ENCODE measurements at places on chromosomes 2 and 18. TPM values are rescaled to one million over a fixed set of nuclear protein-coding genes. Genes with fewer than 3 reads are reported as not detected.

GRCh38 chr18:27461957-27462356, 276.8 kb upstream of the CHST9 start:
- no peak overlapping the region for H3K4me3 ChIP-seq
- H3K27ac ChIP-seq, result no peak overlapping the region
- H3K27me3 ChIP-seq, result no peaks in the 10 kb centered on the region
- no peaks in the 10 kb centered on the region for H3K36me3 ChIP-seq
- no peak for DNase-seq
- H3K4me1 ChIP-seq, result no peaks in the 10 kb centered on the region

DNA sequence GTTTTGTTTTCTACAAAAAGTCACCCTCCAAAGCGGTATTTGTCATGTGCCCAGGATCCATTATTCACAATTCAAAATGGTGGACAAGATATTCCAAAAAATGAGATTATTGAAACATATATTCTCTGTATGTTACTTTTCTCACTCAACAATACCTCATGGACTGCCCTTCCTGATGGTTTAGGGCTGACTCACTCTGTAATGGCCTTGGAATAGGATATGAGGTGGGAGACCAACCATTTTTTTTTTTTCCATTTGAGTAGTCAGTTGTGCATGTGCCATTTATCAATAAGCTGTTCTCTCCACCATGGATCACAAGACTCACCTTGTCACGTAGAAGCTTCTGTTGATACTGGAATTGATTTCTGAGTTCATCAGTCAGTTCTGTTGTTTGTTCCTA, 64.5 kb downstream of the LYPD6 start:
- H3K27ac ChIP-seq, result no peak overlapping the region
- DNase-seq, result no peak
- H3K4me1 ChIP-seq, result peaks cover 9% of the 10 kb centered on the region

DNA sequence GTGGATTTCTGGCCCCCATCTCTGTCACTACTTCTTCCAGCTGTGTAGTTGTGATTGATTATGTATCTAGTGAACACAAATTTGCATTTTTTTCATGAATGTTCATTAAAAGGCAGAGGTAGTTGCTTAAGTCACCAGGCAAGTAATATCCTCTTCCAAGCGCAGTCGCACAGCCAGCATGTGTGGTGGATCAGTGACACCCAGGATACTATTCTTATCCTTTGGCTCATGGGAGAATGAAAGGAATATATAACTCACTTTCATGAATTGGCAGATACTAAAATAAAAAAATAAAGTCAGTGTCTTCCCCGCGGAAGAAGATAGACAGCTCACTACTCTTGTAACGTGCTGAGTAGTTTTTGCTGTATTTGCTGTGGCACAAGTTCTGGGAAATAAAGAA, 387.8 kb downstream of the CDH7 start:
- H3K27ac ChIP-seq, result no peak overlapping the region
- no peak overlapping the region for H3K4me3 ChIP-seq
- no peaks in the 10 kb centered on the region for H3K36me3 ChIP-seq
- no peaks in the 10 kb centered on the region for H3K27me3 ChIP-seq

- no peak overlapping the region for H3K4me3 ChIP-seq
- DNase-seq, result no peak
- H3K27me3 ChIP-seq, result no peaks in the 10 kb centered on the region
Observed at GRCh38 chr18:47911877-47912276, 18.6 kb downstream of the SMAD2 start.

DNA sequence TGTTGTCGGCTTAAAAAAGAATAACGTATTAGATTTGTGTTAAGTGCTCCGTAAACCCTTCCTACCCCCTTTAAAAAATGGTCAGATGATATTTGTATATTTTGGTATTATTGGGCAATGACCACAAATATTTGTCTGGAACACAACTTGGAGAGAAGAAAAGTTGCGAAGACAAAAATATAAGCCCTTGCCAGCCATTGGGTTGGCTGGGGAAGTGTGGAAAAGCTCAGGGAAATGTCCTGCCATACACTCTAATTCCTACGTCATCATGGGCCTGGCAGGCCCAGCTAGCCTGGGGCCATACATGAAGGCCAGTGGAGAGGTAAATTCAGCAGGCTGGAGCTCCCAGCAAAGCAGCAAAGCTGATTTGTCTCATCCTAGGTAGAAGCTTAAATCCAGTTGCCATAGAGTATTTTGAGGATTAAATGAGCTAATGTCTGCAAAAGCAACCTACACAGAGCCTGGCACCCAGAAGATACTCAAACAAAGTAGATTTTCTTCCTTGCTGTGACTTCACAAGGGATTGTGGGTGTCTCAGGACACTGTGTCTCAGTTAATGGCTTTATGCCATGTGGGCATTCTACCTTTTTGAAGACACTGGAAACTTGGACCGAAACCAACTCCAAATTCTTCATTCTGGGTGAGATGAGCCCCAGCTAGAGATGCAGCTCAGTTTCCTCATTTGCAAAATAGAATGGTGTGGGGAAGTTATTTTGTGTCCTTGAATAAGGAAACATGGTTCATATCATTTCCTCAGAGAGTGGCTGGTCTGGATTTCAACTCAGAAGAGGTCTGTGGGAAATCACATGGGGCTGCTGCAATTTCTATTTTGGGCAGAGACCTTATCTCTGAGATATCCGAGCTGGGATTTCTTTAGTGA, 87.9 kb upstream of the MAP4K3 start:
- H3K36me3 ChIP-seq, result no peaks in the 10 kb centered on the region
- no peaks in the 10 kb centered on the region for H3K4me1 ChIP-seq
- no peak overlapping the region for H3K4me3 ChIP-seq
- H3K27ac ChIP-seq, result no peak overlapping the region

DNA sequence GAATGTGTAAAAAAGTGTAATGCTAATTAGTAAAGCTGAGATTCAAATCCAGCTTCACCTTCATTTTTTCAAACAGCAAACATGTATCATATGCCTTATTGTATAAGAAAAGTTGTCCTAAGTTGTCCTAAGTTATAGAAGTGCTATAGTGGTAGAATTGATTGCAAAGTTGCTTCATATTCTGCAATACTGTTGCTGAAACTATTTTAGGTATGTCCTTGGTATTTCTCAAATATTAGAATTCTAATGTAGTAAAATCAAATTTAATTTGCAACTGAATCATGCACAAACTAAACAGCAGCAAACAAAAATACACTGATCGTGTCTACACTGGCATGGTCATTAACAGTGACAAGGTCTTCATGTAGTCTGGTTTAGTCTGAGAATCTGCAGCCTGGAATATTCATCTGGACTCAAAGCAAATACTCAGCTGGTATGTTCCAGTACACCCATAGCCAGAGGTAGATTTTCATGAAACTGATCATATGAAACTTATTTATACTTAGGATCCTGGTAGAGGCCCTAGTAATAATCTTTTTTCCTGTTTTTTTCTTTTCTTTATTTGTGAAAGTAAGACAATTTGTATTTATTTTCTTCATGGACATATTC, 555.6 kb upstream of the ZEB2 start:
- no peak for DNase-seq
- H3K4me1 ChIP-seq, result no peaks in the 10 kb centered on the region
- H3K36me3 ChIP-seq, result no peaks in the 10 kb centered on the region

DNA sequence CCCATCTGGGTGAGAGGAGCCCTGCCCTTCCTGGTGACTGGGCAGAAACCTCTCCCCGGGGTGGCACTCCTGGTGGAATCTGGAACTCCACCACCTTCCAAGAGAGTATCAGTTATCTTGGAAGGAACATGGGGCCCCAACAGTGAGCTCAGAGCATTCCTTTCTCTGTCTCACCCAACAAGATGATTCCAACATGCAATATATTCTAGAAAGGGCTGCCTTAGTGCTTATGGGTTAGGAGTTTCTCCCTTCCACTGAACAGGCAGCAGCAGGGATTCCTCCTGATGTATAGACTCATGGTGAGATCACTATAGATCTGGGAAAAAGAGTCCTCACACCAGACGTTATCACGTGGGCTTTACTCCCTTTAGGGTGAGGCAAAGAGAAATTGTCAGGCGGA, 147.1 kb downstream of the COL4A4 start:
- no peak for DNase-seq
- H3K27me3 ChIP-seq, result no peaks in the 10 kb centered on the region
- H3K36me3 ChIP-seq, result no peaks in the 10 kb centered on the region
- H3K27ac ChIP-seq, result no peak overlapping the region
- no peak overlapping the region for H3K4me3 ChIP-seq

Gene FLACC1
- polyA plus RNA-seq, result 0.44 TPM

DNA sequence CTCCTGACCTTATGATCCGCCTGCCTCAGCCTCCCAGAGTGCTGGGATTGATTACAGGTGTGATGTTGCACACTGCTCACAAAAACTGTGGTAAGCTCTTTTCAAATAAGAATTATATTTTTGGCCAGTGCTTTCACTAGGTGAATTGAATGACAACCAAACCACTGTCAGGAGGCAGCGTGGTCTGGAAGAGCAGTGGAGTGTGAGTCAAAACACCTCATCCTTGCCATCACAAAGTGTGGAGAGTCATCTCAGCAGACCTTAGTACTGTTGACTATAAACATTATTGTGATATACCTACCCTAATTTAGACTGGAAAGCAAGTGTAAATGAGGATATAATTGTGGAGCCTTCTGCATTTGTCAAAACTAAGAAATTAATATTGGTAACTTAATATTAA, 61.3 kb downstream of the UBE2E3 start:
- H3K27me3 ChIP-seq, result no peaks in the 10 kb centered on the region
- no peaks in the 10 kb centered on the region for H3K4me1 ChIP-seq
- H3K36me3 ChIP-seq, result no peaks in the 10 kb centered on the region
- no peak overlapping the region for H3K4me3 ChIP-seq
- H3K27ac ChIP-seq, result no peak overlapping the region
- DNase-seq, result no peak

DNA sequence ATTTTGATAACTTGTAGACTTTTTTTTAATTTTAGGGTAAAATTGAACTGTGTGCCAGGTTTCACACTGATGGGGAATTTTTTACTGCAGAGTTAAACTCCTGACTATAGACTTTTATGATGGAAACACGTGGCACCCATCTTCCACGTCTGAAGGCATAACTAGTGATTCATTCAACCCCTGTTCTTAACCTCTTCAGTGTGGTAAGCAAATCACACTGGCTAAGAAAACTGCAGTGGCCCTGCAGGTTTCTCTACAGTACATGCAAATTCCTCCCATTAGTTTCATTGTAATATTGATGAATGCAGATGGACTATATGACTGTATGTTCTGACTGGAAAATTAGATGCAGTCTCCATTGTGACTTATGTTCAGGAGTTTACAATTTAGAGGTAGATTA, 47.2 kb downstream of the SMAD4 start:
- no peak overlapping the region for H3K27ac ChIP-seq
- H3K4me3 ChIP-seq, result no peak overlapping the region
- peaks cover 56% of the 10 kb centered on the region for H3K36me3 ChIP-seq
- no peaks in the 10 kb centered on the region for H3K4me1 ChIP-seq

Gene SPP2
- polyA plus RNA-seq, result 0.30 TPM

DNA sequence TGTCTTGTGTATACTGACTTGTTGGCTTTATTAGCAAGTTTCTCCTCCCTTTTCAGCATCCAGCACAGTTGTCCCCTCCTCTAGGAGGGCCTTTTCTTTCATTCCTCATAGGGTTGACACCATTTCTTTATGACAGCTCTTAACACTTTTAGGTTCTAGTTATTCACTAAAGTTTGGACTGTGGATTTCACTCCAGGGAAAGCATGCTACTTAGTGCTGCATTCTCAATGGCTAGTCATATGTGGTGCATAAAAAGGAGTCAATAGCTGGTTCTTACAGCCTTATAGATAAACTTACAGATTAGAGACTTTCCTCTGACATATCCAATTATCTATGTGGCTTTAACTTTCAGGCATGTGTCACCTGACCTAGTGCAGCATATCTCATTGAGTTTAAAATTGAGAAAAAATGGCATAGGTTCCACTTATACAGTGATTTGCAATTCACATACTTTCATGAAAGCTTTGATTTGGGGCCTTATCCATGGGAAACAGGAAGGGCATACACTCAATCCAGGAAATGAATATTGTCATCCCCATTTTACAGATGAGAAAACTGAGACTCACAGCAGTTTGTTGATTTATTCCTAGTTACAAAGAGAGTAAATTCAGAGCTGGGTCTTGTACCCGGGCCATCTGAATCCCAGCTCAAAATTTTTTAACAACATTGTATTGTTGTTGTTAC, 289.7 kb downstream of the LPIN1 start:
- no peaks in the 10 kb centered on the region for H3K27me3 ChIP-seq
- no peaks in the 10 kb centered on the region for H3K4me1 ChIP-seq
- no peak for DNase-seq
- H3K36me3 ChIP-seq, result no peaks in the 10 kb centered on the region
- no peak overlapping the region for H3K27ac ChIP-seq

GRCh38 chr2:191151331-191151730, 537 bp upstream of the STAT4 start:
- no peak overlapping the region for H3K27ac ChIP-seq
- H3K27me3 ChIP-seq, result no peaks in the 10 kb centered on the region
- no peaks in the 10 kb centered on the region for H3K36me3 ChIP-seq
- no peak for DNase-seq
- no peak overlapping the region for H3K4me3 ChIP-seq
- no peaks in the 10 kb centered on the region for H3K4me1 ChIP-seq

DNA sequence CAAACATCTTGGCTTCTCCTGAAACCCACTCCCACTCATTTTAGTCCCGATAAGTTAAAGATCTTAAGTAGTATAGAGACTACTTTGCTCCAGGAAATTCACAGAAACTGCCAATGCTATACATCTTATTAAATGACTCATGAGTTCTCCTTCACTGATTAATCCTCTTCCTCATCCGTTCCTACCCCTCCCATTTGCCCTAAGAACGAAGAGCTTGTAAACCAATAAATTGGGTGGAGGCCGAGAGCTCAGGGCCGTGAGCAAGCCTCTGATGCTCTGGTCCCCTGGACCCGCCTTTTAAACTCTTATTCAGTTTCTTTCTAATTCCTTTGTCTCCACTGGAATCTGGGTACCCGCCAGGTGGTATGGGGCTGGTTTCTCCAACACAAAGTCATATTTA, 68.6 kb downstream of the METTL8 start:
- no peaks in the 10 kb centered on the region for H3K27me3 ChIP-seq
- no peak overlapping the region for H3K4me3 ChIP-seq
- no peaks in the 10 kb centered on the region for H3K4me1 ChIP-seq
- peaks cover 17% of the 10 kb centered on the region for H3K36me3 ChIP-seq
- H3K27ac ChIP-seq, result no peak overlapping the region
- no peak for DNase-seq

Gene GYPC
- not detected for polyA plus RNA-seq

DNA sequence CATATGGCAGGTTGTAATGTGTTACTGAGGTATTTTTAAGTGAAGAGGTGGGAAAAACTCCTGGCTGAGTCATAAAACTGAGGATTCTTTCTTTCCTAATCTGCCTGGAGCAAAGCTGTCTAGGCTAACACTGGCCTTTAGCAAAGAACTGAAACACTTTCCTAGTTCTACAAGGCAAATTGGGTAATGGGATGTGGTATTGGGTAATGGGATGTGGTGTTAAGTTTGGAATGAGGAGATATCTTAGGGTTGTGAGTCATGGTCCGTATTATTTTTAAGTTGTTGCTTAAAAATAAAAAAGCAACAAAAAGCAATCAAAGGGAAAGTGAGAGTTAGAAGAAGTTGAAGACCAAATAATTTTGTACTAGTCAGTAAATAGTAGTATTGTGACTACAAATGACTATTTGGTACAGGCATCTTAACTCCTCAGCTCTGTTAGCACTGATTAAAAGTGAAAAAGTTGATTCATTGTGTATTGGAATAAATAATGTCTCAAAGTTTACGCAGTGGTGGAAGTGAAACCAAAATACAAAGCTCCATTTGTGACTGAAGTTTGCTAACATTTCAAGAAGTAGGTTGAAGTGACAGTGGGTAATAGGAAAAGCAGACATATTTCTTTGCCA, 216.8 kb downstream of the CAMKMT start:
- H3K4me1 ChIP-seq, result 0 out of 2 replicates have a peak, but pooled peaks cover 2% of the 10 kb centered on the region
- no peak for DNase-seq
- no peak overlapping the region for H3K27ac ChIP-seq

Gene FEV
- 1.2 TPM for polyA plus RNA-seq
